ENCODE measurements at places on chromosomes 1 and 21.
A peak's percentile ranks its signal among the peaks of the same experiment; 100 is the strongest.

- DNase-seq = no peak
These were observed 2.2 kb upstream of the ATP6V1G3 start for GRCh38 chr1:198542632-198543031.

- DNase-seq = no peak
These were observed 266.2 kb downstream of the NPHP4 start for GRCh38 chr1:5725855-5726585.

DNA sequence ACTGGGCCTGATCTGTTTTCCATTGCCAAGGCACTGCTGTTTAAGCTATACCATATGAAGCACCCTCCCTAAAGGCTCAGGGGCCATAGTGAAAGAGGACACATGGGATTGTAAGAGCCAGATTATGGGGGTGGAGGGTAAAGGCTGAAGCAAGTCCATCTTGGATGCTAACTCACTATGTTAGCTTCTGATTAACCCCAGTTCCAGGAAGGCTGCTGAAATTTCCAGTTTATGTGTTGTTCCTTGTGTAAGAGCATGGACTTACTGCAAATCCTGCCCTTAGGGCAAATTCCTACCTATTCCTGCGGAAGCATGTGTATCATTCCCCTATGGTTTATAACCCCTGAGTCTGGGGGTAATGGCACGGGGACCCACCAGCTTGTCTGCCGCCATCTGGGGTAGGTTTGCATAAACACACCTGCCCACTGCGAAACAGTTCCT lies 91.8 kb upstream of the SERBP1 start:
- no peak for DNase-seq

- peak; percentile 58 for DNase-seq
These were observed 7.3 kb downstream of the UQCRHL start for GRCh38 chr1:15799928-15800835.

- DNase-seq = no peak
These were observed 61.8 kb upstream of the LRRC8D start for GRCh38 chr1:89759036-89759435.

DNA sequence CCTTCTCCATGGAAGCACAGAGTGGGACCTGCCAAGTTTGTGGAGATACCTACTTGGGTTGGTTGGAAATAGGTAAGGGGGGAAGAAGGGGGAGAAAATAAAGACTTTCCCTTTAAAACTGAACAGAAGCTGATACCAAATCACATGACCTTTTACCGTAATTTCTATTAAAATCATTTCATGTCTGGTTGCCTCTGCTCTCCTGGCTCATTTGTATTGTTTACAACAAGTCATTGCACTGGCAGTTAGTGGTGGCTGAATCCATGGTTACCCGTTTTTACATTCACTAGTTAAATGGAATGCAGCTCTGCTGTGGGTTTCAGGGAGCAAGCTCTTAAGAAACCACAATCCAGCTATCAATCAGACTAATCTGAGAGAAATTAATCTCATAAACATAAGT lies 353.7 kb upstream of the ESRRG start:
- peak; percentile 86 for DNase-seq

Data from astrocyte of the hippocampus (primary cell).